ENCODE measurements at places on chromosomes 2 and 18.

GRCh38 chr2:216934623-216935022 lies 74.8 kb upstream of the TNP1 start:
- DNase-seq: no peak

DNA sequence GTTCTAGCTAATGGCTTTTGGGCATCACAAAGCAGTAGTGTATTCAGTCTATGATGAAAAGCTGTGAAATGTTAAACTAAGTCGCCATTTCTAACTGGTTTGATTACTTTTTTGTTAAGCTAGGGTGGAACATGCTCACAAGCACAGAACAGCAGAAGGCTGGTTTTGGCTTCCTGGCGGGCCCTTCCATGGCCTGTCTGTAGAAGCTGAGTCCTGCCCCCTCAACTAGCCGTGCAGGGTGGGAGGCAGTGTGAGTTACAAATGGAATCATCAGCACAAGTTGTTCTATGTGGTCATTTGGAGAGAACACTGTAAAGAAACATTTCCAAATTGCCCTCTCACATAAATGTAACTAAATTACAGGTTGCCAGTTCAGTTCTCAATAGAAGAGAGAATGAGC lies 290.8 kb downstream of the ALPK2 start:
- DNase-seq: no peak

GRCh38 chr2:210224591-210224940 lies 681 bp downstream of the ACADL start:
- DNase-seq: no peak

- DNase-seq: no peak
These were observed 158.1 kb downstream of the METTL4 start for GRCh38 chr18:2412996-2413751.

DNA sequence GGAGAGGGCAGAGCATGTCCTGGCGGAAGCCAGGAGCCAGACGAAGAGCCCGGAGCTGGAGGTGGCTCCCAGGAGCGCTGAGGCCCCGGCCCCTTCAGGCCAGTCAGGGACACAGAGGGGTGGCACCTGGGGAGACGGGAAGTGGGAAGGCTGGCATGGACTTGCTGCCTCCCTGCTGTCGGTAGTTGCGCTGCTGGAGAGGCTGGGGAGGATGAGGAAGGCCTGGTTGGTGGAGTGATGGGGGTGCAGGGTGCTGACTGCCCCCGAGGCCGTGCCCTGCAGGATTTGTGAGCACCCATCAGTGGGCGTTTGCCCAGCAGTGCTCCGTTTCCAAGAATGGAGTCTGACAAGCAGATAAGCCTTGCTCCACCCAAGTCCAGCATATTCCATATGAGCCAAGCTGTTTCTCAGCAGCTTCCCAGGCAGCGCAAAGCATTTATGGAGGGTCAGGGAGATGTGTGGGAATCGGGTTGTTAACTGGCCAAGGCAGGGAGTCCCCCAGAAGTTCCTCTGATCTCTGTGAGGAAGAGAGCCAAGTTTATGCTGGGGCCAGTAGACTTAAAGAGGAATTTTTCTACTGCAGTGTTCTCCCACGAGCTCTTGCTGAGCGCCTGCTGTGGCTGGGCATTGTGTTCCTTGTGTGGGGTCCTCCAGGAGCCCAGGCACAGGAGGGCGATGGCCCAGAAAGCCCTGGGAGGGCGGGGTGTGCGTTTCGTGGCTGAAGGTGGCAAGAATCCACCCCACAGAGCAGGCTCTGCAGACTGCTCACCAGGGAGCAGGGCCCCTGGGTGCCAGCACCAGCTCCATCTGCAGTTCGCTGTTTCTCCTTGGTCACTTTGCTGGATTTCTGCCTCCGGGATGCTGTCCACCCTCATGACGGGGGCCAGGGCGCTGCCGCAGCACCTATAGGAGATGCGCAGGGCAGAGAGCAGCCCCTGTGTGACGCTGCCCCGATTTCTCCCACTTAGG lies 250.2 kb downstream of the ALPK2 start:
- no peak for DNase-seq

DNA sequence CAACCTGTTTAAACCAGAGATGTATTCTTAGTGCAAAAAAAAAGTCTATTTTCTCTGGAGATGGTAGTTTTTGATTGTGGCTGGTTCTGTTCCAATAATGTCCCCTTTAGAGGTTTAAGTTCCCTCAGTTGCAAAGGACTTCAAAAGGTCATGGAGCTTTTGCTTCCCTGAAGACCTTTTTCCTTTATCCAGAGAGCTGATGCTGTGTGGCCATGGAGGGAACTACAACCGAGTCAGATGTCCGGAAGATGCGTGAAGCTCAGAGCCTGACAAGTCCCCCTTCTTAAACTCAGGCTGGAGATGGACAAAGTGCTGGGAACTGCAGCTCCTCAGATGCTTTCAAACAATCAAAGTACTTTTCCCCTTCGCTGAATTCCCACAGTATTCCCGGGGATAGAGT lies 176.1 kb downstream of the TMEM18 start:
- no peak for DNase-seq

DNA sequence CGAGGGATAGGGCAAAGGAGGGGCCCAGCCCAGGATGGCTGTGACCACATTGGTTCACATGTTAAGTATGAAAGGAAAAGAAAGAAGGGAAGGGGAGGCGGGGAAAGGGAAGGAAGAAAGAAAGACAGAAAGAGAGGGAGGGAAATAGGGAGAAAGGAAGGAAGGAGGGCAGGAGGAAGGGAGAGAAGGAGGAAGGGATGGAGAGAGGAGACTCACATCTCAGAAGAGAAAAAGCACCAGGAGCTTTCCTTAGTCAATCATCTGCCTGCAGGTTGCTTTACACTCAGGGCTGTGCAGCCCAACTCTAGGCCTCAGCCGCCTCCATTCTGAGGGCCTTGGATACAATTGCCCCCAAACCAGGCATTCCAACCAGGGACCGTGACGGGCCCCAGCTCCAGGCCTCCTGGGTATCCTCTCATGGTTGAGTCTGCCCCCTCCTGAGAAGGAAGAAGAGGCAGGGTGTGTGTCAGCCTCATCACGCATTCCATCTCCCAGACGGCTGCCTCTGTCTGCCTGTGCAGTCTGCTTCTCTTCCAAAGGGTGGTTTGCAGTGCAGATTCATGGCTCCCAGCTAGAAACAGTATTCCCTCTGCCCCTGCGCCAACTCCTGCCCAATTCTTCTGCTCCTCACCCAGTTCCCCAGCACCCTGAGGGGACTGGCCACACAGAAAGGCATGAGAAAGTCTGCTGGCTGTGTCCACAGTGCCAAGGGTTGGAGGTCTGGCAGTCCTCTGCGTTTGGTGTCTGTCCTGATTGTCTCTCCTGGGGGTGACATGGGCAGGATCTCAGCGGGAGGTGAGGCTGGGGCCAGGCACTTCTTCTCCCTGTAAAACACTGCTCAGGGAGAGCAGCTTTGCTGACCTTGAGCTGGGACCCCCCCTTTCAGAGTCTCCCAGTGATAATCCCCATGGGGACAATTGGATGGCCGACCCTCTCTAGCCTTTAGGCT lies 163.3 kb downstream of the SMAD7 start:
- no peak for DNase-seq

- DNase-seq: no peak
These were observed 158.3 kb downstream of the ANTXR1 start for GRCh38 chr2:69171116-69171896.

- DNase-seq: no peak
These were observed 131.2 kb upstream of the ERBB4 start for GRCh38 chr2:212669761-212670160.
